ENCODE measurements at places on chromosomes 12 and 14.

- DNase-seq, result no peak
These were observed 172.2 kb upstream of the ATP2B1 start for GRCh38 chr12:89880690-89881350.

GRCh38 chr14:71267691-71268090 lies 360.4 kb downstream of the PCNX1 start:
- no peak for DNase-seq

- DNase-seq, result no peak
These were observed 58.0 kb upstream of the DAAM1 start for GRCh38 chr14:59130462-59130861.

GRCh38 chr12:54032627-54033100 lies at the start of gene HOXC5:
HOXC5 (plus strand) TSS chr12:54033050; CDS start chr12:54033123, 73 bp downstream.
- DNase-seq, result peak; percentile 70

- no peak for DNase-seq
These were observed 7.5 kb downstream of the TMEM52B start for GRCh38 chr12:10186299-10186698.

GRCh38 chr14:22334627-22335026 lies 254.4 kb downstream of the DAD1 start:
- no peak for DNase-seq
